ENCODE measurements at places on chromosomes 6 and 20.

DNA sequence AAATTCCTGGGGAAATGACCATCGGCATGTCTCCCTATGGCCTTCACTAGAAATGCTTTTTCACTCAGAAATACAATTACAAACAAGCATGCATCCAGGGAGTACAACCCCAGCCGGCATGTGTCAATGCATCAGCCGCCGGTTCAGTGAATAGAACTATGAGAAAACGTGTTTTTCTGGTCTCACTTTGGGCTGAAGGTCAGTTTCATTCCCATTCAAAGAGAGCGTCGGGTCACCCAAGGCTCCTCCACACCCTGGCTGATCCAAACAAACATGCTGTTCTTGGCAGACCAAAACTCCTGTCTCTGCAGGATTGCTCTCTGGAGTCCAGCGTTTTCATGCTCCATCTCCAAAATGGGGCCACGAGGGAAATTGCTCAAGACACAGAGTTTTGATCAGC lies 35.5 kb upstream of the NXT1 start:
- DNase-seq = no peak

DNA sequence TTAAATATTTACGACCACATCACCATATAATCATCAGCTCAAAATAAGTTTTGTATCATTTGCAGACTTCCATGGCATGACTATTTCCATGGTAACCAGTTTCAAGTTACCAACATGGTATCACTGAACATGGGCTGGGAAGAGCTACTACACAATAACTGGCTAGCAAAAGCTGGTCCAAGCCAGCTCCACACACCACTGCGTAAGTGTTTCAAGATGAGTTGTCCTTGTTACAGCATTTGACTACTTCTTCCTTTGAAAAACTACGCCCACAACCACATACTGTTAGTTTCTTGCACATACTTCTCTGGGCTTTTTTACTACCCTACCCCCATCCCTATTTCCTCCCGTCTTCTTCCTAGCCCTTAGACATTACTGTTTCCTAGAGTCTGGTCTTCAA lies 8.5 kb downstream of the CD164 start:
- DNase-seq = no peak

GRCh38 chr6:30578051-30578450 lies 6.8 kb downstream of the ABCF1 start:
- DNase-seq = no peak

GRCh38 chr6:604579-604978 lies 52.3 kb downstream of the HUS1B start:
- DNase-seq = no peak

DNA sequence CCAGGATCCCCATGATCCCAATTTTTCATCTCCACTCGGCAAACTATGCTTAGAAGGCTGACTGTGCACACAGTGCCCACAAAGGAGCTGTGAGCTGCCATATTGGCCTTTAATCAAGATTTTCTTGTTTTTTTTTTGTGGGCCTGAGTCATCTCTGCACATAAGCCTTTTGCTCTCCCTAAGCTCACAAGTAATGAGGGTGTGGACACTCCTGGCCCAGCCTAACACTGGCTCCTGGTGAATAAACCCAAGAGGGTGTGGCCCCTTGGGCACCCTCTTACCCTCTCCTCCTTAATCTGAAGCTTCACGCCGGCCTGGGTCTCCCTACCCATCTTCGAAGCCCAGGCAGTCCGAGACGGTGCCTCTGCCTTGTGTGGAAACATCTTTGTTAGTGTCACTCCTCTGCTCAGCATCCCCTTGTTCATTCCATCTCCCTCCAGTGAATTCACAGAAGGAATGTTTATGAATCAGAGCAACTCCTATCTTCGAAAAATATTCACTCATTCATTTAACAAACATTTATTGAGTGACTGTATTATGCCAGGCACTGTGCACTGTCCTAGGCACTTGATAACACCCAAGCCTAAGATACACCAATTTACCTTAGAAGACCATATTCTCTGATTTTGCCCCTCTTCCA lies 22.2 kb upstream of the MRPS10 start:
- no peak for DNase-seq

DNA sequence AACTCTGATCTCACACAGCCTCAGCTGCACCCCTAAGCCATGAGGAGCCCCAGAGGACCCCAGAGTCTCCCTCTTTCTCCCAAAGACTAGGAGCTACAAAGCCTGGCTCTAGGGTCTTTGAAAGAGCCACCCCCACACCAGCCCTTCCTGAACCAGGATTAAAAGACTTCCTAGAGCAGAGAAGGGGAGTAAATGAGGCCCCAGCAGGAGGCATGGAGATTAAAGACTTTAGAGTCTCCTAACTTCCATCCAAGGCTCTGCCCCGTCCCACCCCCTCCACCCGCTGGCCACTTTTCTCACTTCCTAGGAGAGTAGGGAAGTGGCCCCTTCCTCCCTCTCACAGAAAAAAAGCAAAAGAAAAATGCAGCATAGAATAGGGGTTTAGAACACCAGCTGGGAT lies 1.7 kb downstream of the PREX1 start:
- DNase-seq = no peak
